CD8-positive, alpha-beta memory T cell (primary cell): ENCODE measurements at places on chromosomes 5 and 9. TPM values are rescaled to one million over a fixed set of nuclear protein-coding genes. Genes with fewer than 3 reads are reported as not detected.

Gene MAMDC4
- polyA plus RNA-seq: not detected

Gene COL23A1
- not detected for polyA plus RNA-seq

Gene PCDHAC2
- polyA plus RNA-seq: not detected

Gene PCDHGB3
- polyA plus RNA-seq: not detected

Gene CD274
- 6.1 TPM for polyA plus RNA-seq

Gene CCNG1
- 104 TPM for polyA plus RNA-seq

DNA sequence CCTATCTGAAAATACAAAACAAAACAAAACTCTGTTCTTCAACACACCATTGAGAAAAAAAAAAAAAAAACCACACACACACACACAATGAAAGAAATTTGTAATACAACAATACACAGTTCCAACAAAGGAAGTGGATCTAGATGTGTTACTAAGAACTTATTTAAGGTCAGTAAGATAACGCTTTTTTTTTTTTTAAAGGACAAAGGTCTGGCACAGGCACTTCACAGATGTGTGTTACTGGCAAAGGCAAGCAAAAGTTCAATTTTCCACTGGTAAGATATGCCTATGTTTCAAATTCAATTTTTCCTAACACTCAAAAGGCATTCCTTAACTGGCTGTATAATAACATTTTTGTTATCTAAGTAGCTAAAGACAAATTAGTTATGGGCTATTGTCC, 3.6 kb downstream of the RFK start:
- peaks cover 16% of the 10 kb centered on the region for H3K36me3 ChIP-seq
- no peak overlapping the region for H3K4me3 ChIP-seq
- H3K27me3 ChIP-seq: no peaks in the 10 kb centered on the region
- H3K4me1 ChIP-seq: peaks cover 16% of the 10 kb centered on the region
- no peak overlapping the region for H3K27ac ChIP-seq
- no peak for DNase-seq

- no peaks in the 10 kb centered on the region for H3K27me3 ChIP-seq
- no peaks in the 10 kb centered on the region for H3K4me1 ChIP-seq
- H3K27ac ChIP-seq: no peak overlapping the region
- H3K36me3 ChIP-seq: no peaks in the 10 kb centered on the region
These were observed 141.2 kb downstream of the TRIM36 start for GRCh38 chr5:115028557-115028956.

DNA sequence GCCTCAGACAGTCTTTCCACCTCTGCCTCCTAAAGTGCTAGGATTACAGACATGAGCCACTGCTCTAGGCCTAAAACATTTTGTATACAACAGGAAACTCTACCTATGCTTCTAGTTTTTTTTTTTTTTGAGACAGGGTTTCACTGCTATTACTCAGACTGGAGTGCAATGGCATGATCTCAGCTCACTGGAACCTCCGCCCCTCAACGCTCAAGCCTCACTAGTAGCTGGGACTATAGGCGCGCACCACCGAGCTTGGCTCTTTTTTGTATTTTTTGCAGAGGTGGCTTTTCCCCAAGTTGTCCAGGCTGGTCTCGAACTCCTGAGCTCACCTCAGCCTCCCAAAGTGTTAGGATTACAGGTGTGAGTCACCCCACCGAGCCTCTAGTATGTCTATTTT, 5.4 kb downstream of the HSPA9 start:
- DNase-seq: no peak
- no peaks in the 10 kb centered on the region for H3K27me3 ChIP-seq
- no peak overlapping the region for H3K27ac ChIP-seq
- H3K36me3 ChIP-seq: peaks cover 79% of the 10 kb centered on the region
- H3K4me1 ChIP-seq: peaks cover 47% of the 10 kb centered on the region

DNA sequence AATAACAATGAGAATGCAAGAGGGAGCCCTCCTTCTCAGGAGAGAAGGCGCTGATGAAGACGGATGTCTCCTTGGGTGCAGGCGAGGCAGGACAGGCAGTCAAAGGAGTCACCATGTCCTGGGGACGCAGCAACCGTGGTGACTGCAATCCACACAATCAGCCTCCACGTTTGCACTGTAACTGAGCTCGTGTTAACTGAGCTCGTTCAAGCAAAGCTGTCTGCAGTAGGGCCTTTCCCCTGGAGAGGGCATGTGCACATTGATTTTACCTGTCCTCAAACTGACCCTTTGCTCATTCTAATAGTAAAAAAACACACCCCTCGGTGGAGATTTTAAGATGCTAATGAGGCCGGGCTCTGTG, 2.8 kb downstream of the SARDH start:
- no peak for DNase-seq
- no peaks in the 10 kb centered on the region for H3K27me3 ChIP-seq
- peaks cover 15% of the 10 kb centered on the region for H3K4me1 ChIP-seq
- no peaks in the 10 kb centered on the region for H3K36me3 ChIP-seq
- no peak overlapping the region for H3K27ac ChIP-seq

- H3K27ac ChIP-seq: no peak overlapping the region
- H3K4me1 ChIP-seq: no peaks in the 10 kb centered on the region
- no peak for DNase-seq
- no peaks in the 10 kb centered on the region for H3K27me3 ChIP-seq
- H3K36me3 ChIP-seq: no peaks in the 10 kb centered on the region
These were observed 294.3 kb downstream of the FBXL7 start for GRCh38 chr5:15794052-15794985.

DNA sequence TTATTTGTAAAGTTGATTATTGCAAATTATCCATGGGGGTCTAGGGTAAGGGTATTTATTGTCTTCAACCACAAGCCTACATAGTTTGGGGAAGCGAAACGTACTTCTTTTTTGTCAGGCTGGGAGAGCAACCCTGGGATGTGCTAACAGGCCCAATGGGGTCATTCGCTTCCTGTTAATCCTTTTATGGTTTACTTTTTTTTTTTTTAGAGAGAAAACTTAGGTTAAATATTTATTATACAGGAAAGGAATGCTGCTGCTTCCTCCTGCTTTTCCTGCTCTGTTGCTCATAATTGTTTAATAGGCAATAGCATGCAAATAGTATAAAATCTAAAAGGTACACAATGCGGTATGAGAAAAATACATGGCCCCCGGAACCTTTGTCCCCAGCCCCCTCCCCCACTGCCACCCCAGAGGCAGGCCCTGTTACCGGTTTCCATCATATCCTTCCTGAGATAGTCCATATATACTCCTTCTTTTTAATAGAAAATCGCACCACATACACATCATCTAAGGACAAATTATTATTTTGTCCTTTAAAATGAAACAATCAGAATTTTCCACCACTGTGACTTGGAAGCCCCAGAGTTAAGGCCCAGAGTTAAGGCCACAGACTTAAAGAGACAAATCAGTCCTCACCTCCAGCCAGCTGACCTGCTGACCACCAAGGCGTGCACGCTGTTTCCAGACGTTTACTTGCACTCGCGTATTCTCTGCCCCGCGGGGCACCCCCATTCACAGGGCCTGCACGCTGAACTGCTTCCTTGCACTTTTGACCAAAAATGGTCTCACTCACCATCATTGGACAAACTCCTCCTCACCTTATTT, 83.9 kb downstream of the NDFIP1 start:
- H3K4me3 ChIP-seq: no peak overlapping the region
- H3K27me3 ChIP-seq: no peaks in the 10 kb centered on the region
- no peaks in the 10 kb centered on the region for H3K4me1 ChIP-seq

DNA sequence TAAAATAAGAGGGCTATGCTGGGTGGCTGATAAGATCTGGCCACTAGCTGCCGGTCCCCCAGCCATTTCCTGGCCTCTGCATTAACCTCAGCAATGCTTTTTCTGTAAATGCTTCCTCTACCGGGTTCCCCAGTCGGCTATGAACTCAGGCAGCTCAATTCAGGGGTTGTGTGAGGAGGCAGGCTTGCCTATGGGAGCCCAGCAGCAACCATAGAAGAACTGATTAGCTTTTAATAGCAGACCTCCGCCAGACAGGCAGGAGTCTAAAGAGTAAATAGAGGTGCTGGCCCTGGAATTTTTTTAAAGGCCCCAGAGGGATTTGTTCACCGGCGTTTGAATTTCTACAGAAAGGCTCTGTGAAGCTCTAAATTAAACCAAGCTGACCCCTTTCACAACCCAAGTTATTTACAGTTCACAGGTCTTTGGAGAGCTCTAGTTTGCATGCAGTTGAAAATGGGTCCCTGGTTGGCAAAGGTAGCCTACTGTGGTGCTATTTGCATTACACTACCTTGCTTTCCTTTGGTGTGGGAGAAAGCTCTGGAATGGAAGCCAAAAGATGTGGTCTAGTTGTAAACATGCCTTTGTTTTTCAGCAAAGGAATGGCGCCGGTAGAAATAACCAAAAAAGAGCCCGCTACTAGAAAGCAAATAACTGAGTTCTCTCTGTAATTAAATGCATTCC, 289.7 kb upstream of the SEMA6A start:
- no peak for DNase-seq
- H3K4me1 ChIP-seq: no peaks in the 10 kb centered on the region

- no peaks in the 10 kb centered on the region for H3K36me3 ChIP-seq
- H3K27ac ChIP-seq: no peak overlapping the region
- no peaks in the 10 kb centered on the region for H3K4me1 ChIP-seq
- no peak for DNase-seq
These were observed 101.7 kb downstream of the CDH18 start for GRCh38 chr5:19886123-19886917.

DNA sequence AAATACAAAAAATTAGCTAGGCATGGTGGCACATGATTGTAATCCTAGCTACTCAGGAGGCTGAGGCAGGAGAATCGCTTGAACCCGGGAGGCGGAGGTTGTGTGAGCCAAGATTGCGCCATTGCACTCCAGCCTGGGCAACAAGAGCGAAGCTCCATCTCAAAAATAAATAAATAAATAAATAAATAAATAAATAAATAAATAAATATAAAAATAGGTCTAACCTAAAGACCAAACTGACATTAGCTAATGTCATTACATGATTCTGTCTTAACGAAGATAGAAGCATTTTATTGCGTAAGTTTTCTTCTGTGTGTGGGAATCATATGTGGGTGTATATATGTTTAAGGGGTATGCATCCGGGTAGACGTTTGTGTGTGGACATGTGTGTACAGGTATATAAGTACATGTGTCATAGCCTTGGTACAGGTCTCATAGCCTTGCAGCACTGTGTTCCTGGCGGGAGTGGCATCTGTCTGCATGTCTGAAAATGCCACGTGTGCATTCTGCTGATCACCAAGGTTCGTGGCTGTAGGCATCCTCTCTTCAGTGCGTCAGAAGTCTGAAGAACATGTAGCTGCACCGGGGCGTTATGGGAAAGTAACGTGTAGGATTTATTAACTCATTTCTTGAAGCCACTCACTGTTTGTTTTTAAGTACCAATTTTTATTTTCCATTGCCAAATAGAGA, 298.1 kb downstream of the NR3C1 start:
- no peak for DNase-seq
- no peaks in the 10 kb centered on the region for H3K4me1 ChIP-seq
- H3K36me3 ChIP-seq: no peaks in the 10 kb centered on the region
- H3K4me3 ChIP-seq: no peak overlapping the region
- H3K27ac ChIP-seq: no peak overlapping the region

GRCh38 chr5:156031181-156031580, 295.8 kb upstream of the SGCD start:
- H3K27me3 ChIP-seq: no peaks in the 10 kb centered on the region
- no peak overlapping the region for H3K4me3 ChIP-seq
- DNase-seq: no peak
- no peaks in the 10 kb centered on the region for H3K4me1 ChIP-seq

- DNase-seq: no peak
- H3K27ac ChIP-seq: no peak overlapping the region
- no peak overlapping the region for H3K4me3 ChIP-seq
- no peaks in the 10 kb centered on the region for H3K4me1 ChIP-seq
These were observed 79.8 kb downstream of the MROH2B start for GRCh38 chr5:40991168-40991980.

- peak overlapping the region; percentile 52 for H3K4me3 ChIP-seq
- no peak for DNase-seq
- H3K36me3 ChIP-seq: no peaks in the 10 kb centered on the region
- H3K27ac ChIP-seq: peak overlapping the region; percentile 60
These were observed 648 bp upstream of the NSMF start for GRCh38 chr9:137459601-137460362.

- no peak overlapping the region for H3K4me3 ChIP-seq
- H3K36me3 ChIP-seq: no peaks in the 10 kb centered on the region
- H3K27ac ChIP-seq: no peak overlapping the region
- H3K27me3 ChIP-seq: no peaks in the 10 kb centered on the region
These were observed 124.0 kb upstream of the TARS1 start for GRCh38 chr5:33316773-33317172.

DNA sequence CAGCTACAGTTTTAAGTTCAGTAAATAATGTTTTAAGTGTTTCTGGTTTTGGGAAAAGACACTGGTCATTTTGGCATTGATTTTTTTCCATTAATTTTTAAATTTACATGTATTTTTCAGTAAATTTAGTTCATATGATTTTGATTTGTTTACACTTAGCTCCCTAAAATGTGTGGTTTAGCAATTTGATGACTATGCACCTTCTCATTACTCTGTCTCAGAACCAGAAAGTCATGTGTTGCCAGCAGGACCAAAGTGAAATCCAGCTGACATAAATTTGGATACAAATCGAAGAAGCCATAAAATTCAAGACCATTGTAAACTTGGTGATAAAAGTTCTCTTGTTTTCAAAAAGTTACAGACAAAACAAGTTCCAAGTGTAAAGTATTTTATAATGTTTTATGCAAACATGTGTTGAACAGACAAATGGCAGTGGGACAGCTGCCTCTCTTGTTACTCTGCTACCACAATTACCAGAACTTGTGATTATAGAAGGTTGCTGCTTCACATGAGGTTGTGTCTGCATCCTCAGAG, 354.8 kb downstream of the NR2F1-AS1 start:
- no peak overlapping the region for H3K27ac ChIP-seq
- H3K4me1 ChIP-seq: no peaks in the 10 kb centered on the region
- H3K36me3 ChIP-seq: no peaks in the 10 kb centered on the region
- H3K4me3 ChIP-seq: no peak overlapping the region

DNA sequence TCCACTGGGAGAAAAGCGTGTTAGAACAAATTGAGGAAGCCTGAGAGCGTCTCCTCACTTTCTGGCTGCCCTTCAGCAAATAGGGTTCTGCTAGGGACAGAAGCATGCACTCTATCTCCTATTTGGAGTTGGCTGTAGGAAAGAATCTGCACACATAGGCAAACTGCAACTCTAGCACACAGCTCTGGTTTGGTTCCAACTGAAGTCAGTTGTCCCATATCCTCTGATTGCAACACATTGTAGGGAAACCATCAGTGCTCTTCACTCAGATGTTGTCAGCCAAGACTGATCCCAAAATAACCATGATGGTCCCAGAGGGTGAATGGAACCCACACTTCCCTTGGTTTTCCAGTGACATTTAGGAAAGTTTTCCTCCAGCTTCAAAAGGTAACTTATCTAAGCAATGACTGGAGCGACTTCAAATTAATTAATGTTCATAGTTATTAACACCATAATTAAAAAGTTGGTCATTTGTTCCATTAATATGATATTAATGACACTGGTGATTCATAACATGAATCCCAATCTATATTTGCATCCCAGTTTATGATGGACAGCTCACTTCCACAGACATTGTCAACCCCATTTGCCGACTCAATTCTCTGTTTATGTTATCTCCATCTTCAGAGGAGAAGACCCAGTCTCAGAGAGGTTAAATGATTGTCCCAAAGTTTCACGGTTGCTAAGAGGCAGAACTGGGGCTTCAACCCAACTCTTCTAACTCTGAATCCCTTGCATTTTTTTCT, 136.7 kb upstream of the ZNF462 start:
- no peaks in the 10 kb centered on the region for H3K36me3 ChIP-seq
- H3K4me1 ChIP-seq: no peaks in the 10 kb centered on the region
- no peak overlapping the region for H3K27ac ChIP-seq
